Activated T-helper 17 cell treated with anti-CD3 and anti-CD28 coated beads, Interleukin-2, amount 50 U/mL, for 72 hours (primary cell): ENCODE measurements at places on chromosomes 5 and 9.

GRCh38 chr5:69484891-69485290 is 7.7 kb upstream of the OCLN start:
- H3K27ac ChIP-seq, result no peak overlapping the region
- ATAC-seq, result no peak
- no peaks in the 10 kb centered on the region for H3K4me1 ChIP-seq
- peaks cover 15% of the 10 kb centered on the region for H3K27me3 ChIP-seq
- no peak overlapping the region for H3K4me3 ChIP-seq
- H3K36me3 ChIP-seq, result no peaks in the 10 kb centered on the region

GRCh38 chr5:128287740-128288139 is 204.2 kb downstream of the SLC12A2 start:
- no peaks in the 10 kb centered on the region for H3K27me3 ChIP-seq
- H3K27ac ChIP-seq, result no peak overlapping the region
- H3K4me3 ChIP-seq, result no peak overlapping the region
- no peaks in the 10 kb centered on the region for H3K4me1 ChIP-seq
- ATAC-seq, result no peak

GRCh38 chr5:20972419-20972925 is 984.5 kb upstream of the CDH18 start:
- ATAC-seq, result no peak
- no peak overlapping the region for H3K27ac ChIP-seq
- H3K27me3 ChIP-seq, result no peaks in the 10 kb centered on the region
- H3K4me3 ChIP-seq, result no peak overlapping the region

DNA sequence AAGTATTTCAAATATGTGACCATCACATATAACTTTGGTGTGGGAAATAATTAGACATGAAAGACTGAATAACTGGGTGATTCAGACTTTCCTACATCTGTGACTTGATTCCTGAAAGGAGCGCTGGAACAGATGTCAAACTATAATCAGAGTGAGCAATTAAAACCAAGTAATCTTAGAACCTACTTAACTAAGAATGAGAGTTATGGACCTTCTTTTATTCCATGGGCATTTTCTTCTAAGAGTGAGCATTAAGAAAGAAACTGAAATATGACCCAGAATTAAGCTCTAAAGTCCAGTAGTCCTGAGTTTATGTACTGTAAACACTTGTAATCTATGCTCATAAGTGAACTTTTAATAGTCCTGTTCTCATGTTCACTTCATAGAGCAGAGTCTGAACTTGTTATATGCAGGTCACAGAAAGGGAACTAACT is 68.4 kb downstream of the PAM start:
- peak; percentile 42 for ATAC-seq
- H3K27ac ChIP-seq, result no peak overlapping the region
- H3K4me1 ChIP-seq, result peaks cover 14% of the 10 kb centered on the region

DNA sequence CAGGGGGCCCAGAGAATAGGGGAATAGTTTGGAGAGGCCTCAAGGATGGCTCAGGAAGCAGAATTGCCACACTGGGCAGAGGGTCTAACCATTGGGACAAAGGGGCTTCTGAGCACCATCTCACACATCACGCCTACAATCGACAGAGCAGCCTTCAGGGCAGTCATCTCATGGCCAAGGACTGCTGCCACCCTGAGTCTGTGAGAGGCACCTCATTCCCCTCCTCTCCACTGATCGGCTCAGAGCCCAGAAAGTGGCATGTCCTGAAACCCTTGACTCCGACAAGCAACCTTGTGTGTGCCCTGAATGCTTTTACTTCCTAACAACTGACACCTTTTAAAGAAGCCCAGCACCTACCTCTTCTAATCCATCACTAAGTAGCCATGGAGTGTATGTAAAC is 128.9 kb upstream of the PTPN3 start:
- no peak overlapping the region for H3K27ac ChIP-seq
- H3K4me3 ChIP-seq, result no peak overlapping the region
- H3K27me3 ChIP-seq, result peaks cover 23% of the 10 kb centered on the region
- H3K4me1 ChIP-seq, result no peaks in the 10 kb centered on the region
- H3K36me3 ChIP-seq, result no peaks in the 10 kb centered on the region
